ENCODE measurements at places on chromosomes 12 and 14.

DNA sequence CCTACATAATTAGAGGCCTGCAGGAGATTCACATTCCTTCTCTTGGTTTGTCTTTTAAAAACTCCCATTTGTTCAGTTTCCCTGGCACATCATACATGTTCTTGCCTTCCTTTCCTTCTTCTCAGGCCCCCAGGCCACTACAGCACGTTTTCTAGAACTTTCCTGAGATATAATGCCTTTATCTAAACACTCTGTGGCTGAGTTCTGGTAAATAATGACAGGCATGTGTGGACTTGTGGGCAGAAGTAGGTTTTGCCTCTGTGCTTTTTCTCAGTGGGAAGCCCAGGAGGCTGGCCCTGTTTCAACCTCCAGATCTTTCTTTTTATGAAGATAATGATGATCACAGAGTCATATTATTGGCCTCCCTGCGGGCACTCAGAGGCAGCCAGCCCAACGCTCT is 117.2 kb downstream of the TMX1 start:
- DNase-seq: no peak

GRCh38 chr12:64767495-64767894 is 8.3 kb upstream of the GNS start:
- no peak for DNase-seq

DNA sequence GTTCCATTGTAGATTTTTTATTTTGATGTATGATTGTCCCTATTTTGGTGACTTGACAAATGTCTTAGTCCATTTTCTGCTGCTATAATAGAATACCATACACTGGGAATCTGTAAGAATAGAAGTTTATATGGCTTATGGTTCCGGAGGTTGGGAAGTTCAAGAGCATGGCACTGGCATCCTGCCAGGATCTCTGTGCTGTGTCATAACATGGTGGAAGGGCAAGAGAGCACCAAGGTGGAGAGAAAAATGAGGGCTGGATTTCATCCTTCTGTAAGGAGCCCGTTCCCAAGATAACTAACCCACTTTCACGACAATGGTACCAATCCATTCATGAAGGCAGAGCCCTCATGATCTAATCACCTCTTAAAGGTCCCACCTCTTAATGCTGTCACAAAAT is 176.7 kb downstream of the TMEM132D start:
- DNase-seq: no peak

- peak; percentile 41 for DNase-seq
Measured at GRCh38 chr12:80598004-80598606, 109.3 kb upstream of the MYF6 start.

- DNase-seq: no peak
Measured at GRCh38 chr12:78725033-78725432, 139.5 kb upstream of the SYT1 start.

- no peak for DNase-seq
Measured at GRCh38 chr14:60803871-60804270, 69.3 kb downstream of the MNAT1 start.

DNA sequence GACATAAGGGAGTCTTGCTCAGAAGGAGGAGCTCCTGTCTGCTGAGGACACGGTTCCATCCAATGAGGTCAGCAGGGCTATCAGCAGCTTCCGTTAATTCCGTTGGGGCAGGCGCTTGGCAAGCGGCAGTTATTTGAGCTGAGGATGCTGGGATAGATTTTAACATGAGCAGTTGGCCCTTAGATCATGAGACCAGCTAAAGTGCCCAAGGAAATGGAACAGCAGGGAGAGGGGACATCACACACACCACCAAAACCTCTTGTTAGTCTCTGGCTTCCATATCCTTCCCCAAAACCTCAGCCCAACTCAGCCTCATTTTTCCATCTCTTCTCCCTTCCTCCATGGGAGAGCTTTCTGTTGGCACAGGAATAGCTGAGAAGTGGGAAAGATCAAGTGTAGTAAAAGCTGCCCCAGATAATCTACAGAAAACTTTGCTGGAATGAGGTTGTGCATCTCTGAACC is 138.7 kb upstream of the PZP start:
- no peak for DNase-seq

GRCh38 chr14:32009221-32009975 is 67.7 kb upstream of the ARHGAP5 start:
- DNase-seq: no peak

- DNase-seq: peak; percentile 68
Measured at GRCh38 chr14:74955229-74956026, at the start of gene PGF. PGF (minus strand) TSS chr14:74955597; CDS start chr14:74955242, 355 bp downstream.

- DNase-seq: no peak
Measured at GRCh38 chr14:52053044-52053443, 15.8 kb downstream of the NID2 start.

DNA sequence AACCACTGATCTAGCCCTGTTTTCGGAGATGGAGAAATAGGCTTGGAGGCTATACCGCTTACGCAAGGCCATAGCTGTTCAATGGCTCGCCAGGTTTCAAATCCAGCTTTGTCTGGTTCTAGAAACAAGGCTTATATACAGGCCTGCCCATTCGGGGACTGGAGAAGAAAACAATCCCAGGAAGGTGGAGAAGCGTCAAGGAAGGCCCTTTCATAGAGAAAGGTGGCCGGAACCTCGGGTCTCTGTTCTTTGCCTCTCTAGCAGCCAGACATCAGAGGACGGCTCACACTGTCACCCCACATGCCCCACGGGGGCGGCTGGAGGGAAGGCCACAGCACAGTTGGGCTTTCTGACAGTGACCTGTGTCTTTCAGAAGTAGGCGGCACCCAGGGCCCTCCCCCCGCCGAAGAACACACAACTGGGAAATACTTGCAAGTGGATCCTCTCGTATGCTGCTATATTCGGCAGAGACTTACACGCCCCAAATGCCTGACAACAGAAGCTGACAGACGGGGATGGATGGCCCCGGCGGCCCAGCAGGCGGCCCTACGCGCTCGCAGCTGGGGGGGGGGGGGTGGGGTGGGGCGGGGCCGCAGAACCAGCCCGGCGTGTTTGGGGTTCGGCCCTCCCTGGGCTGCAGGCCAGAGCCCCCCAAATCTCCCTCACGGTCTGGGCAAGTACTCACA is 4.5 kb upstream of the SETD1B start:
- peak; percentile 80 for DNase-seq
